ENCODE measurements at places on chromosomes 16 and 17.

DNA sequence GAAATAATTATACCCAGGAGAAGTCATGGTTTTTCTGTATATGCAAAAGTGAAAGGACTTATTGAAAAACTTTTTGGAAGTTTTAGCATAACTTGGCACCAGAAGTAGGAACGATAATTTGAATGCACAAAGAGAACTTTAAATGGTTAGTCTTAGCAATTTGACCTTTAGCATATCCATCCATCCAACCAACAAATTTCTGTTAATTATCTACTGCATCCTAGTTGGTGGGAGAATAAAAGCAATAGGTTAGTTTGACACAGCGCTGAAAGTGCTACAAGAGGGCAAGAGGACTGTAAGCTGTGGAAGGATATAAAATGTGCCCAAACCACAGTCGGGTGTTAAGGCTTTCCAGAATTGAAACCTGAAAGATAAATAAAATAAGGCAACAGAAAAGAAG lies 17.6 kb downstream of the SPAG9 start:
- no peak for DNase-seq

- DNase-seq, result no peak
Measured at GRCh38 chr17:59827721-59828477, 64.8 kb downstream of the TUBD1 start.

DNA sequence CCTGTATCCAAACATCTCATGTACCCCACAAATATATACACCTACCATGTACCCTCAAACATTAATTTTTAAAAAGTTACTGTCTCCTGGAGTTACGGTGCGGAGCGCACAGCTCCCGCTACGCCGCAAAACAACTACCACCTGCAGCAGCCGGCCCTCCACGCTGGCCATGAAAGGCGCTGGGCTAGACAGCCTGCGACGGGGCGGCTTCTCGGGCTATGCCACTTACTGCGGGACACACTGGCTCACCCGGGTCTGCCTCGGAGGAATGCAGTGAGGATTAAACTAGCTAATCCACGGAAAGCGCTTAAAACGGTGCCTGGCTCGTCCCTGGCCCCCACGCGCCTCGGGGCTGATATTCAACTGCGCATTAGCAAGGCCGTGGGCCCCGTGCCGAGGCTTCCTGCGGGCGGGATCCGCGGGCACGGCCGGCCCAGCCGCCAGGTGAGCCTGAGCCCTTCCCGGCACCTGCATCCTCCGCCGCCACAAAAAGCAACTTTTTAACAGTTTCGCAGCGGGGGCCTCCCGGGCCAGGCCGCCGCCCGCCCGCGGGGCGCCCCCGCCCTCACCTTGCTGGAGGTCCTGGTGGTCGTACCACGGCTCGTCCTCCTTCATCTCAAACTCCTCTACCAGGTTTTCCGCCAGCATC lies 633 bp downstream of the CDR2 start:
- DNase-seq, result peak; percentile 18

DNA sequence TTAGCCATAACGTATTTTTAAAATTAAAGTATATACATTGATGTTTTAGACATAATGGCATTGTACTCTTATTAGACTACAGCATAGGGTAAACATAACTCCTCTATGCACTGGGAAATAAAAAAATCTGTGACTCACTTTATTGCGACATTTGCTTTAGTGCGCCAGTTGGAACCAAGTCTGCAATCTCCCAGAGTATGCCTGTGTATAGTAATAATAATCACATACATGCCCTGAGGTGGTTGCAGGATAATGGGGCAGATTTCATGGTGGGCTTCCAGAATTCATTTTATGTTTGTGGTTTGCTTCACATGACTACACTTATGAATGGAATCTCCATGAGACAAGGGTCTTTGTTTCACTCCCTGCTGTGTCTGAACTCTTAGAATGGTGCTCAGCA lies 66.9 kb upstream of the N4BP1 start:
- DNase-seq, result no peak

- DNase-seq, result no peak
Measured at GRCh38 chr16:31395647-31396046, 2.5 kb downstream of the ITGAD start.

GRCh38 chr17:31272236-31272635 lies 24.8 kb downstream of the OMG start:
- no peak for DNase-seq

GRCh38 chr16:27432558-27432957 lies 30.6 kb downstream of the IL21R start:
- DNase-seq, result no peak

GRCh38 chr16:4803898-4804762 lies 1.7 kb upstream of the ROGDI start:
- no peak for DNase-seq

- DNase-seq, result no peak
Measured at GRCh38 chr16:16052916-16053315, 103.5 kb downstream of the ABCC1 start.

- DNase-seq, result no peak
Measured at GRCh38 chr17:76738468-76738850, 540 bp downstream of the MFSD11 start.

DNA sequence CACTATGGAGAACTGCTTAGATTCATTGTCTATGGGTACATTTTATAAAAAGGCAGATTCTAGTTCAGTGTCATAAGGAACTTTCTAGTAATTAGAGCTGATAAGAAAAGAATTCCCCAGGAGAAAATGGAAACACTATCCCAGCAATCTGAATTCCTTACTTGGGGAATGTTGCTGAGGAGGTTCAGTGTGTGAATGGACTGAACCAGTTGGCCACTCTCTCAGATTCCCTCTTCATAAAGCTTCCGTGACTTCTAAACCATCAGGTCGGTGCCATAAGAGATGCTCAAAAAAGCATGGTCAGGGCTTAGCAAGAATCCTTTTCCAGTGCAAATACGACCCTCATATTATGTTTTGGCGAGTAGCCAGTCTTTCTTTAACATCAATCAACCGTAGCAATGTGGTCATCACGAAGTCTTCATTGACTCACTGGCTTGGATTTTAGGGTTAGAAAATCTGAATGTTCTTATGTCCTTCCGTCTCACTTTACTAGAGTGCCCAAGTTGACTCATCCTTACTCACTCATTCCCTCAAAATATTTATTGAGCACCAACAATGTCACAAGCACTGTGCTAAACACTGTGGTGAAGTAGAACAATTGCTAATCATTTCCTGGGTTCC lies 102.7 kb upstream of the HLF start:
- no peak for DNase-seq

DNA sequence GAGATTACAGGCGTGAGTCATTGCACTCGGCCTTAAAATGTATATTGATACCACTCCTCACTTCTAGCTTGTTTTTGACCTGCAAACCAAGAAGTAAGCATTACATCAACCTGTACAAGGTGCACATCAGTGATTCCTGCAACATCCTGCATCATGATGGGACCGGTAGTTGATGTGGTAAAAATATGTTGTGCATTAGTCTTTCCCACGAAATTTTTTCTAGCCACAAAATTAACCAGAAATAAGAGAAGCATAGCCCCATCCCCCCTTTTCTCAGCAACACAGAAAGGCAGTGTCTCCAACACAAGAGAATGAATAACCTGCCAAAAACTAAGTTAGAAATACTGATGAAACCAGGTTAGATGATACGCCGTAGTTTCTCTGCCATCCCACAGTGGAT lies 21.1 kb upstream of the NSMCE1 start:
- no peak for DNase-seq

DNA sequence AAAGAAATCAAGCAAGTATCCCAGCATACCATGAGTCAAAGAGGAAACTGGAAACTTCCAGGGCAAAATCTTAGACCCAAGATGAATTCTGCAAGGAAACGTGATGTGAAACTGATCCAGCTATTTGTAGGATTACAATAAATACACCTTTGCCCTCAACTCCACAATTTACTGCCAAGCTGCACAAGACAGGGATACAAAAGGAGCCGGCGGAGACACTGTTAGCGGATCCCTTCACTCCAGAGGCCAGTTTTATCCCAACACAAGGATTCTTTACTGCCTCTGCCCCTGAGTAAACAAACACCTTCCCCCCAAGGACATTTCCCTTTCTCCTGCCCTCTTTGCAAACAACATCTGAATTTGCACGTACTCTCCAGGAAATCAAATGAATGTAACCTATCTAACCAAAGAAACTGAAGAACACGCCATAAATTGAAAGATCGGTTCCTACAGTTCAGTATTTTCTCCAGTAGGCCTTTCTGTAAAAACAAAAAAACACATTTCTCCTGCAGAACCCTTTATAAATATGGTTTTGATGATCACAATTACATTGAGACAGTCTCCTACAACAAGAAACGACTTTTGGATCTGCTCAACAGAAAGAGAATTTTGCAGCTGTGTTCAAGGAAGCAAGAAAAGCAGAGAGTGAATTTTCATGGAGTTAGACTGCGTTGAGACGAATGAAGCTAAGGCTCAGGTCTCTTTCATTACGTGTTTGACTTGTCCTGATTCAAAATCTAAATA lies 1.4 kb upstream of the CBX2 start:
- DNase-seq, result no peak

DNA sequence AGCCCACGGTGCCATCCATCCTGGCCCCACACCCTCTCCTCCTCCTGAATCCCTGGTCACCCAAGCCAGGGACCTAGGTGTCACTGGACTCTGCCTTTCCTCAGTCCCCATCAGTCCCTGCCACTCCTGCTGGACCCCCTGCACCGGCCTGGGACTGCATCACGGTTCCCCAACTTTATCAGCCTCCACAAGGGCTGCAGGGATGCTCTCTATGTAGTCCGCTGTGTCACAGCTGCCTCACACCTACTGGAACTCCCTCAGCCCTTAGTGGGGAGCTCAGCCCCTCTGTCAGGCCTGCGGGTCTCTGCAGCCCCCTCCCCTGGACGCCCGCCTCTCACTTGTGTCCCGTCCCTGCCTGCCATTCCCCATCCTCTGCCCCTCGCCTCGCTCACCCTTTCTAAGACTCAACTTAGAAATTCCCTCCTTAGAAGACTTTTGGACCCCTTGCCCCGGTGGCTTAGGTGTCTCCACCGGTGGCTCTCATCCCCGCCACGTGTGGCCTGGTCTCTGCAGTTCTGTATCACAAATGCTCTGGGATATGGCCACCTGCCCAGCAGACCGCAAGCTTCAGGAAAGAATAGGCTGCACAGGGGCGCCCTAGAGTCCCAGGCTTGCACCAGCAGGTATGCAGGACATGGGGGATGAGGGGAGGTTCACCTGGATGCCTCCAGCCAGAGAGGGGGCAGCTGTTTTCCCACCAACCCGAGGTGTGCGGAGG lies 62.9 kb downstream of the PRMT7 start:
- no peak for DNase-seq

DNA sequence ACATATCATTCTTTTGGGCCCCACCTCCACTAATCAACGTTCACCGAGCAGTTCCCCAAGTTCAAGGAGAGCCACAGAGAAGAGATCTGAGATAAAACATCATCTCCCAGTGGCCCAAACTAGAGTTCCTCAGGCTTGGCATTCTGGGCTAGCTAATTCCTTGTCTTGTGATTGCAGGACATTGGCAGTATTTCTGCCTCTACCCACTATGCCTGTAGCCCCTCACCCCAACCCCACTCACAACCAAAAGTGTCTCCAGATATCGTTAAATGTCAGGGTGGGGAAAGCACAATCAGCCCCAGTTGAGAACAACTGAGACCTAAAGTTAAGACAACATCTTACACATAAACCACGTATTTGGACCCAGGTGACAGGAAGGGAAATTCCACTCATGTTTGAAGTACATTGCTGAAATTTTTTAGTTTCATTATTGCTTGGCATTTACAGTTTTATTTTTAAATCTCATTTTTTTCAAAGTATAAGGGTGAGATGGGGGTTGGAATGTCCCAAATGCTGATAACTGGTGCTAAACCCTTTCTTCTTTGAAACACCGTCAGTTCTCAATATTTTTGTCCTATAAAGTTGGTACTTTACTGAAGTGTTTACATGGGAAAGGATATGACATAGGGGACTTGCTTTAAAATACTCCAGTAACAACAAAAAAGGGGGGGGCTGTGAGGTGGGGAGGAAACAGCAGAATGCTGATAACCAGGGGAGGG lies 13.6 kb downstream of the ZC3H7A start:
- DNase-seq, result no peak

- no peak for DNase-seq
Measured at GRCh38 chr17:64315032-64315490, 52.0 kb upstream of the TEX2 start.

GRCh38 chr16:68985268-68985667 lies 120.2 kb upstream of the HAS3 start:
- no peak for DNase-seq

- no peak for DNase-seq
Measured at GRCh38 chr17:32584792-32585191, 98.0 kb downstream of the CDK5R1 start.

DNA sequence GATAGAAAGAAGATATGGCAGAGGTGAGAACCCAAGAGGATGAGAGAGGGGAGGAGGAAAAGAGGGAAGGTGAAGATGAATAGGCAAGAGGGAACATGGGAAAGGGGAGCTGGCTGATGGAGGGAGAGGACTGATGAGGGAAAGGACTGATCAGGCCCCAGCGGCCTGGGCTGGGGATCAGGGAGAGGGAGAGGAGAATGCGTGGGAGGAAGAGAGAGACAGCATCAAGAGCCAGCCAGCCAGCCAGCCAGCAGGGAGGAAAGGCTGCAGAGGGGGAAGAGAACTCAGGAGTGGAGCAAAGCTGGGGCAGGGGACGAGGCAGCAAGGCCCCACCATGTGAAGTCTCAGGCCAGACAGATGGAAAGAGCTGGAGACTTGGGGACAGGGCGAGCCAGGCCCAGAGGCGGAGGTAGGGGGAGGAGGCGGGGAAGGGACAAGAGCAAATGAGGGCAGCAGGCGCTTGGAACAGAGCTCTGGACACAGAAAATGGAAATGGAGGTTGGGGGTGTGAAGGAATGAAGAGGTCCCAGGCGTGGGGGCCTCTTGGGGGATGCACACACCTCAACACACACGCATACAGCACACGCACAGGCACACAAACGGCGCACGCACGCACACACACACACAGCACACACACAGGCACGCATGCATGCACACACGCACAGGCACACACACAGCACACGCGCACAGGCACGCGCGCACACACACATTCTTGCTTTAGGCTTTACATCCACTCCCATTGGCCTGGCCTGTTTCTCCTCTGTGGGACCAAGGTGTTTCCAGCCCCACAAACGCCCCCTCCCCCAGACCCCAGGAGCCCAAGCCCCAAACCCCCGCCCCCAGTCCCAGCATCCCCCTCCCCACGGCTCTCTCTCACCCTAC lies 12.3 kb downstream of the DLG4 start:
- DNase-seq, result no peak

- DNase-seq, result no peak
Measured at GRCh38 chr16:26567356-26567755, 499.4 kb upstream of the C16orf82 start.

GRCh38 chr16:54144572-54144947 lies 142.0 kb downstream of the IRX3 start:
- DNase-seq, result no peak

- no peak for DNase-seq
Measured at GRCh38 chr17:72440961-72441360, 320.1 kb downstream of the SOX9 start.

GRCh38 chr16:4623593-4623992 lies 1.0 kb upstream of the MGRN1 start:
- DNase-seq, result no peak

DNA sequence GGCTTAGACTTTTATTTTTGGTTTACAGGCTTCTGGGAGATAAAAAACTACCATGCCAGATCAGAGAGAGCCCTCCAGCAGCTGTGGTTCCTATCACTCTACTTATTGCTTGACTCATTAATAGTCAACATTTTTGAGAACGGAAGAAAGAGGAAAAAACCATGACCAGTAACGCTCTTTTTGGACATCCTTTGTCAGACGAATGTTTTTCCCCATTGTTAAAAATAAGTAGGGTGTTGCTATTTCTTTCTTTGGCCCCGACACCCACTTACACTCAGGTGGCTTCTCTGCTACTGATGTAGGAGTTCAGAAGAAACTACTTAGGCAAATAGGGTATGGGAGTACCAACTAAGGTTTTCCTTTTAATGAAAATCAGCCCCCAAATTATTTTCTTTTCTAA lies 27.5 kb downstream of the TVP23A start:
- no peak for DNase-seq
